ENCODE measurements at places on chromosomes 1 and 21.

DNA sequence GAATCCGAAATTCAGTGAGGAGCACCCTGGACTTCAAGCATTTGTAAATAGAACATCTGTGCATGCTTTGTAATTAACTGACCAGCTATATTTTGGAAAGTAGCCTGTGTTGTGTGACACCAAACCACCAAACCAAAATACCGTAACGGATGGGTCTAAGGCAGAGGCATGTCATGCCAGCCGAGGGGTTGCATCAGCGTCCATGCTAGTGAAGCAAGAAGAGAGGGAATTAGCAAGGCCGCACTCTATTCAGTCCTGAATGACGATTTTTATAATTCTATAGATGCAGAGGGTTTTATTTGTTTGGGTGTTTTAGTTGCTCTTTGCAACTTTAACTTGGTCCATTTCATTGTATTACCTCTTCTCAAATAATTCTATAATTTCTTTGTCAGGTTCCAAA is 116.8 kb upstream of the SMYD2 start:
- no peak for DNase-seq

GRCh38 chr1:231918239-231919015 is 291.8 kb downstream of the DISC1 start:
- DNase-seq, result no peak

DNA sequence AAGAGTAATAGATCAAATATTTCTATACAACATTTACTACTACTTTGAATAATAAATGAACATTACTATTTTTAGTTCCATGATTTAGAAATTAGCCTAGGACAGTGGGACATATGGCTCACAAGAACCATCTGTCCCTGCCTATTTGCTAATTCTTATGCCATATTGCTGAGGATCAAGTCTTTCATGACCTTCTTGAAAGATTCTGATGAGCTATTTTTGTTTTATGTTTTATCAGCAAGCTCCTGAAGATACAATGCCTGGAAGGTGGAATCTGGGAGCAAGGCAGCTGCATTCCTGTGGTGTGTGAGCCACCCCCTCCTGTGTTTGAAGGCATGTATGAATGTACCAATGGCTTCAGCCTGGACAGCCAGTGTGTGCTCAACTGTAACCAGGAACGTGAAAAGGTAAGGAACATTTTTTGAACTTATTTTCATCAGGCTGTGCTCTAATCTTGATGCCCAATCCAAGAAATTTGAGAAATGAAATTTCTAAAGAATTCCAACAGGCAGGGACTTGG is 326.7 kb downstream of the PAPPA2 start:
- DNase-seq, result no peak

GRCh38 chr1:108512239-108513043 is 47.5 kb upstream of the EEIG2 start:
- no peak for DNase-seq

- DNase-seq, result no peak
These were observed 933 bp downstream of the C1orf35 start for GRCh38 chr1:228101994-228102790.

DNA sequence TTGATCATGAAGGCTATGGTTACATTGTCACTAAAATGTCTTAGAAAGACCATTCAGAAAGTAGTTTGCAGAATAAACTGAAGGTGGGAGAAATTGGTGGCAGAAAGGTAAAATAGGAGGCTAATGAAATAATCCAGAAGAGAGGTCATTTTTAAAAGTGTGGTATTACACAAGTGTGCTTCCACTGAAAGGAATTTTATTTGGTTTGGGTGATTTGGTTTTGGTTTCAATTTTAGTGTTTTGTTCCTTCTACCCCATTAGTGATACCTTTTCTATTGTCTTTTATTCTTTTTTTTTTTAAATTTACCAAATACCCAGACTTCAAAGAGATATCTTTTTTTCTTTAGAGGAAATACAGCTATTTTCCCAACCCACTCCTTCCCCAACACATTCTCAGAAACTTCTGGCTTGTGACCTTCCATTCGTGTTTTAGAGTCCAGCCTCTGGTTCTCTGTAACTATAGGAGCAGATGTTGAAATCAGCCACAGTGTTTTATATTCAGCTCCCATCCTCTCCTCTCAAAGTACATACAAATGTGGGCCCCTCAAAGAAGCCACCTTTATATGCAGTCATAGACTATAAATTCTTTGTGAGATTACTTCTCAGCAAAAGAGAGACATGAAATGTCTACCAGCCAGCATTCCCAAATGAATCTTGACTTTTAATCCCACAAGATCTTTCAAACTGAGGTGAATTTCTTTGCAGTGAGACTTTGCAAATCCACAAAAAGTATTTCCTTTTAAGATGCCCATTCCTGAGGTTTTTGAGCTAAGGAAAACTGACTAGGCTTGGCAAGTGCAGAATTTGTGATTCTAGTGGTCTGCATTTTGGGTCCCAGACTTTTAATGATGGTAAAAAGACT is 42.0 kb upstream of the PALMD start:
- no peak for DNase-seq

- DNase-seq, result peak; percentile 47
These were observed 893 bp downstream of the RCC2 start for GRCh38 chr1:17438318-17439249.

- DNase-seq, result no peak
These were observed 51.3 kb upstream of the CXADR start for GRCh38 chr21:17461582-17461981.

GRCh38 chr1:59057211-59057694 is 239.6 kb upstream of the FGGY start:
- DNase-seq, result no peak

DNA sequence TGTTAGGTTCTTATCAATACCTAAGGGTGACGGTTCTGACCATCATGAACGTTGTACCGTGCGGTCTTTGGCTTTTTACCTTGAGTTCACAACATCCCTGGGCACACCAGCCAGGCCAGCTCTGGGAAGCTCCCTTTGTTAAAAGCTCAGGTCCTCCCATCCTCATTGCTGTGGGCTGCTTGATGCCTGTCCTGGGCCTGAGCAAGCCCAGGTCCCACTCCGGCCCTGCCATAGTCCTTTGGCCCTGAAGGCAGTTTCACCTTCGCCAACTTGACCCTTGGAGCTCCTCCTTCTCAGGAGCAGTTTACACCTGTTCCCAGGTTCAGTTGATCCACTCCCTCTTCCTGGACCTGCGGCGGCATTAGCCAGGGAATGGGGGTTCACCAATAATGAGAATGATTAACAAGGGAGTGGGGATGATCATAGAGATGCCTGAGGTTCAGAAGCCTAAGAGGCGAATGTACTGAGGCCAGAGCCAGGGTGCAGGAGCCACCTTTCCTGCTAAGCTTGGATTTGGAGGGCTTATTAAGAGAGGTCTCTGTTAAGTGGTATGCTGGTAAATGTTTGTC is 40.2 kb downstream of the DHCR24 start:
- DNase-seq, result no peak

- DNase-seq, result no peak
These were observed 87.3 kb upstream of the TLR5 start for GRCh38 chr1:223230161-223230881.

DNA sequence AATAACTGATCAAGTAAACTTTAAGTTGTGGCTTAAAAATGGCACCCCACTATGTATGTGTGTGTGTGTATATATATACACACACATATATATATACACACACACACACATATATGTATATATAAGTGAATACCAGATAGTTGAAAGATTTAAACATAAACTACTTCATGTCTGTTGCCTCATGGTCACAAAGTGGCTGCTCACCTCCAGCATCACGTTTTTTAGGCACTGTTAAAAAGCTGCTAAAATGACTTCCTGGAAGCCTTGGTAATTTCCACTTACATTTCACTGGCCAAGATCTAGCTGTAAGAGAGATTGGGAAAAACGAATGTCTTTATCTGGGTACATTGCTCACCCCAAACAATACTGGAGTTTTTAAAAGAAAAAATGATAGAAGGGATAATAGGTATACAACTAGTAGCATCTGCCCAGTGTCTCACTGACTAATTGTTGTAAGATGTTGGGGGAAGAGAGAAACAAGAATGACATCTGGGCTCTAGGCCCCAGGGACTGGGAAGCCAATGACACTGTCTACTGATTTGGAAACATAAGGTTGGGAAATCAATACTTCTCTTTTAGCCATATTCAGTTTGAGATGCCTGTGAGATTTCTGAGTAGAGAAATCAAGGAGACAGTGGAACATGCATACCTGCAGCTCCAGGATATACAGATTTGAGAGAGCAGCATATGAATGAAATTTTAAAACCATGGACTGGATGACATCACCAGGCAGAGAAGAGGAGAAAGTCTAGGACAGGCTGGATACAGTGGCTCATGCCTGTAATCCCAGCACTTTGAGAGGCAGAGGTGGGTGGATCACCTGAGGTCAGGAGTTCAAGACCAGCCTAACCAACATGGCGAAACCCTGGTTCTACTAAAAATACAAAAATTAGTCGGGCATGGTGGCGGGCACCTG is 42.8 kb downstream of the CLDN14 start:
- no peak for DNase-seq

- DNase-seq, result no peak
These were observed 146.6 kb downstream of the GLUL start for GRCh38 chr1:182245040-182245439.

GRCh38 chr1:87615491-87615890 is 286.8 kb downstream of the LMO4 start:
- no peak for DNase-seq

- DNase-seq, result no peak
These were observed 33.5 kb downstream of the VPS26C start for GRCh38 chr21:37233551-37234146.

DNA sequence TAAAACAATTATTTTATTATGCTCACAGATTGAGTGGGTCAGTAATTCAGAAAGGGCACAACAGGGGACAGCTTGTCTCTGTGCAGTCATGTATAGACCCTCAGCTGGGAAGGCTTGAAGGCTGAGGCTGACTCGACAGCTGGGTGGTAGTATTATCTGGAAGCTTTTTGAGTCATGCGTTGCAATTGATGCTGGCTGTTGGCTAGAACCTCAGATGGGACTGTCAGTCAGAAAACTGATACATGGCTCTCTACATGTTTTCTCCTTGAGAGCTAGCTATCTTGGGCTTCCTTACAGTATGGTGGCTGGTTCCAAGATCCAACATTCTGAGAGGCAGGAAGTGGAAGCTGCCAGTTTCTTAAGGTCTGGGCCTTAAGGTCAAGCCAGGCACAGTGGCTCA is 61.5 kb upstream of the SELENON start:
- no peak for DNase-seq

DNA sequence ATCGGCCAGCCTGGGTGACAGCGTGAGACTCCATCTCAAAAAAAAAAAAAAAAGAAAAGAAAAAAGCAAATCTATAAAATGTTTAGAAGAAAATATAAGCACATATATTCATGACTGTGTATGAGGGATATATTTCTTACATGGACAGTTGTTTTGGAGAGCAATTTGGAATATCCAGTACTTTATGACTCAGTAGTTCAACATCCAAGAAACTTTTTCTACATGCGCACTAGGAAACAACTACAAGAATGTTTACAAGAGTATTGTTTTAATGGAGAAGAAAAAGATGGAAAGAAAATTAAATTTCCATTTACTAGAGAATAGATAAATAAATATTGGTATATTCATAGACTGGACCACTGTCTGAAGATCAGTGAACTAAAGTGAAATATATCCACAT is 77.5 kb downstream of the MAST2 start:
- no peak for DNase-seq

GRCh38 chr1:119045096-119045746 is 57.1 kb upstream of the TBX15 start:
- no peak for DNase-seq

Measured in activated CD8-positive, alpha-beta memory T cell treated with anti-CD3 and anti-CD28 coated beads for 1 hour (primary cell).